ENCODE measurements at places on chromosomes 4 and X. TPM values are rescaled to one million over a fixed set of nuclear protein-coding genes. Genes with fewer than 3 reads are reported as not detected.

The XG gene
- total RNA-seq, result not detected

The RAI2 gene
- not detected for total RNA-seq

The DACH2 gene
- not detected for total RNA-seq

The TCEAL8 gene
- total RNA-seq, result 60.7 TPM

The SULT1B1 gene
- total RNA-seq, result 0.10 TPM

The ENOX2 gene
- total RNA-seq, result 4.0 TPM

The SHISA3 gene
- 3.1 TPM for total RNA-seq

The ZNF630 gene
- total RNA-seq, result 3.5 TPM

The DMD gene
- total RNA-seq, result 17.6 TPM

The GAGE12D gene
- total RNA-seq, result not detected

The TEX13D gene
- total RNA-seq, result not detected

The FOXR2 gene
- 0.07 TPM for total RNA-seq

The SYP gene
- 0.48 TPM for total RNA-seq

The BCLAF3 gene
- 7.0 TPM for total RNA-seq

The MAGEB17 gene
- 0.55 TPM for total RNA-seq

The ENPEP gene
- total RNA-seq, result not detected

The PLXNB3 gene
- 14.3 TPM for total RNA-seq

The SORCS2 gene
- 0.78 TPM for total RNA-seq

The DMRTC1B gene
- total RNA-seq, result not detected

The CDKN2AIP gene
- 23.3 TPM for total RNA-seq

The STS gene
- total RNA-seq, result 1.9 TPM

The ZIC3 gene
- total RNA-seq, result not detected

The GSPT2 gene
- 7.3 TPM for total RNA-seq

The HOPX gene
- total RNA-seq, result not detected

The WWC2 gene
- total RNA-seq, result 27.7 TPM

The ARHGEF38 gene
- total RNA-seq, result not detected

The ARL9 gene
- total RNA-seq, result not detected

The GAGE12F gene
- total RNA-seq, result 1.1 TPM

The CXCL11 gene
- not detected for total RNA-seq

The GAGE12H gene
- not detected for total RNA-seq

The BANK1 gene
- 0.24 TPM for total RNA-seq

The ADGRG4 gene
- not detected for total RNA-seq

The STPG2 gene
- total RNA-seq, result 0.19 TPM

The RGN gene
- not detected for total RNA-seq

The RADX gene
- not detected for total RNA-seq

The MGAT4D gene
- total RNA-seq, result not detected

The GCNA gene
- total RNA-seq, result 1.2 TPM

The TMEM150C gene
- 2.5 TPM for total RNA-seq

The CNGA1 gene
- not detected for total RNA-seq

The DCAF8L2 gene
- not detected for total RNA-seq

The DCAF12L1 gene
- not detected for total RNA-seq

The GABRQ gene
- not detected for total RNA-seq

The SPANXA1 gene
- 2.1 TPM for total RNA-seq

The CXorf49 gene
- not detected for total RNA-seq

The PGK1 gene
- 432 TPM for total RNA-seq

The HTN1 gene
- not detected for total RNA-seq
